Immature natural killer cell (primary cell): ENCODE measurements at places on chromosomes 3 and 15. TPM values are rescaled to one million over a fixed set of nuclear protein-coding genes. Genes with fewer than 3 reads are reported as not detected.

DNA sequence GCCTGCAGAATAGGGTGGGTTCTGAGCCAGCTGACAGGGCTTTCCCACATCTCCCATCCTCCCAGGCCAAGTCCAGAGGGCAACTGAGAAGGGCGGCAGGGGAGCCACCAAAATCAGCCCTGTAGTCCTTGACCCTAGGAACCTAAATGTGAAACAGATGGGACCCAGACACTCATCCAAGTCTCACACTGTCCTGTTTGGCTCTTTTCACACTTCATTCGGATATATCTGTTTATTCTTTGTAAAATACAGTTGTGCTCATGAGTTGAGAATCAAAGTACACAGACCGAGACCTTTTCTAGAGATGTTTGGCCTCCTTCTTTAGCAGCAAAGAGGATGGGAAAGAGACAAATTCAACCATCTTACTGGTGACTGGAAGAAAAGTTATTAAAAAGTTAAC, 348.4 kb downstream of the MECOM start:
- H3K27me3 ChIP-seq, result no peaks in the 10 kb centered on the region
- H3K36me3 ChIP-seq, result no peaks in the 10 kb centered on the region
- H3K27ac ChIP-seq, result no peak overlapping the region

GRCh38 chr15:91407269-91407889, 307.3 kb downstream of the SV2B start:
- DNase-seq, result no peak
- no peak overlapping the region for H3K4me3 ChIP-seq
- H3K36me3 ChIP-seq, result no peaks in the 10 kb centered on the region
- H3K27me3 ChIP-seq, result peaks cover 4% of the 10 kb centered on the region
- peaks cover 5% of the 10 kb centered on the region for H3K4me1 ChIP-seq

GRCh38 chr3:81938681-81939080, 177.2 kb upstream of the GBE1 start:
- H3K36me3 ChIP-seq, result no peaks in the 10 kb centered on the region
- no peaks in the 10 kb centered on the region for H3K27me3 ChIP-seq
- no peak overlapping the region for H3K27ac ChIP-seq
- no peak overlapping the region for H3K4me3 ChIP-seq
- H3K4me1 ChIP-seq, result no peaks in the 10 kb centered on the region

The SUMF1 gene
- polyA plus RNA-seq, result 38.3 TPM
